Stimulated activated CD4-positive, alpha-beta T cell treated with anti-CD3 and anti-CD28 coated beads, Interleukin-15, amount 100 ng/mL, for 1 hour (primary cell): ENCODE measurements at places on chromosomes 5 and 9.

GRCh38 chr5:97194366-97194765 lies 11.3 kb upstream of the RIOK2 start:
- DNase-seq = no peak

GRCh38 chr5:76544268-76544926 lies 78.8 kb downstream of the F2RL2 start:
- DNase-seq = peak; percentile 34

GRCh38 chr9:18755263-18755662 lies 277.7 kb downstream of the SAXO1 start:
- no peak for DNase-seq

- no peak for DNase-seq
These were observed 183.5 kb downstream of the GAS1 start for GRCh38 chr9:86763791-86764190.

- no peak for DNase-seq
These were observed 64.3 kb upstream of the C6 start for GRCh38 chr5:41277476-41278245.

- no peak for DNase-seq
These were observed 107.2 kb upstream of the NFIL3 start for GRCh38 chr9:91530829-91531228.

DNA sequence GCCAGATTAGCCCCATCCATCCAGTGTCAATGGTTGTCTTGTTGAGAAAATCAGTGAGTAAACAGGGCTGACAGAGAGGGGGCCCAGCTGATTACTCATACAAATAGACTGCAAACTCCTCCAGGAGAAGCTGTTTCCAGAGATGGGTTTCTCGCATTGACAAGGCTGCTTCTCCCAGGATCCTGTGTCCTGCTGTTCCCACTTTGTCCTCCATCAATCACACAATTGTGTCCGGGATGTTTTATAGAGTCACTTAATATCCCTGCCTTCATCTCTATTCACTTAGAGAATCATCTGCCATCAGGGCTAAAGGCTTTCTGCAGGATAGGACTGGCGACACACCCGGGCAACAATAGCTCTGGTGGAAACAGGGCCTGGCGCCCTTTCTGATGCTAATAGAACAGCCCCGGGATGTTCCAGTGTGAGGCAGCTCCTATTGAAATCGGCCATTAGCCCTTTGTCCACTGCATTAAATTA lies 71.7 kb upstream of the TBCA start:
- no peak for DNase-seq

DNA sequence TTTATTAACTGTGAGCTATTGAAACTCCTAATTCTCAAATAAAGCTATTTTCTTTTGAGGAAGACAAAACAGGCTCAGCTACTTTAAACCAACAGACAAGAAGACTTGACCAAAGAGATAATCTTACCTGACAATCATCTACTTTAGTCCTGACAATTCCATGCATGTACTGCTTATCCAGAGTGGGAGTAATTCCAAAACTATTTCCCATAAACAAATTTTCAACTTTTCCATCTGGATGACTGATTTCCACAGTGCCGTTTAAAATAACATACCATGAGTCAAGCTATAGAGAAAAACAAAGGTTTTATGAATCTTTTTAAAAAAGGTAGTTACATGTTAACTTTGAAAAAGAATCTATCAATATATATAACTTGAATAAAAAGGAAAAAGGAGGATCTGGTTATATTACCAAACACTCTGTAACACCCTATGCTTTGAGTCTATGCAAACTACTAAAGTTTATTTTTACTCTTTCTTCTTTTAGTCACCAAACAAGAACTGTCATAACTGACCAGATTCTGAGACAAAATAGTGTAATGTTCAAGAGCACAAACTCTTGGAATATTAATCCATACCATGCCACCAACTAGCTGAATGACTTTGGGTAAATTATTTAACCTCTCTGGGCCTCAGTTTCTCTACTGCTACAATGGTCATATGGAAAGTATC lies 129.7 kb downstream of the RAPGEF6 start:
- DNase-seq = no peak
